AG20443 (cell line): ENCODE measurements at places on chromosomes 2 and 18.
A peak's percentile ranks its signal among the peaks of the same experiment; 100 is the strongest.

GRCh38 chr18:57518533-57518932, 68.0 kb downstream of the FECH start:
- DNase-seq: no peak

DNA sequence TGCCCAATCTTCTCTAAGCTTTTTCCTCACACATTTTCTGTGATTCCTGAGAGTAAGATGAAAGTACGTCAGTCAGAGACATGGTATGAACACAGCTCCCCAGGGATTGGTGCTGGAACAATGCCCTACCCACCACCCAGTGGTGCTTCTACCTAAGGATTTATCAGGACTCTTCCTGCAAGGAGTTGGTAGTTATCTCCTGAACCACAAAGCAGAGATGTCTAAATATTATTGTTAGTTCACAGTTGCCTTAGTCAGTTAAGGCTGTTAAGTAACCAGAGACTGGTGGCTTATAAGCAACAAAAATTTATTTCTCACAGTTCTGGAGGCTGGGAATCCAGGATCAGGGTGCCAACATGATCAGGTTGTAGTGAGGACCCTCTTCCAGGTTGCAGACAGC, 60.3 kb upstream of the CCDC85A start:
- no peak for DNase-seq

GRCh38 chr18:79248495-79249060, 147.2 kb upstream of the NFATC1 start:
- no peak for DNase-seq

GRCh38 chr18:2914881-2915240, 68.1 kb downstream of the EMILIN2 start:
- no peak for DNase-seq

- DNase-seq: no peak
Observed at GRCh38 chr2:43228756-43229659, 2.6 kb upstream of the ZFP36L2 start.

- no peak for DNase-seq
Observed at GRCh38 chr18:48254077-48254602, 155.0 kb downstream of the ZBTB7C start.

DNA sequence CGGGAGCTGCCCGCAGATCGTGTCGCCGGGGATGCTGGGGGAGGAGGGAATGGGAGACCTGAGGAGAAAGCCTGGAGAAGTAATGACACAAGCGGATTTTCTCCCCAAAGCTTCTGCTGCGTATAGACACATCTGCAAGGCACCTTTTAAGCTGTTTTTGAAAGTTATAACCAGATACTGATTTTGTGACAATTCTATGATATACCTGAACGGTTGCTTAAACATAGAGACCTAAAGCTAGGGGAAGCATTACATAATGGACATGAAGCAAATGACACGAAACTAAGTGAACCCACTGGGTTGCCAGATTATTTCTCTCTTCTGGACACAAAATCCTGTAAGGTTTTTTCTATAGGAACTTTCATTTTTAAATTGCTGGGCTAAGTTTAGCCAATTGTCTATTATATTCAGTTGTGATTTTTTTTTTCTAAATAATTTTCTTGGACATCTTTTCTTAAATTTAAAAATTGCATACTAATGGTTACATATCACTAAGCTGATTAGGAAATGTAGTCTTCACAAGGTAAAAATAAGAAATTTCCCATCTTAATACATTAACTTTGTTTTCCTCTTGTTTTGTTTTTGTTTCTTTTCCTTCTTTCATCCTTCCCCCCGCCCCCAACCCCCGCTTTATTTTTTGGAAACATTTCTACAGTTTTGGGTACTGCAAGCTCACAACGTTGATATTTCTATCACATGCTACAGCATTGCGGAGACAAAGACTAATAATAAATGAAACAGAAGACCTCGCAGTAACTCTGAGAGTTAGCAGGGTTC, 1.3 kb downstream of the OSBPL6 start:
- no peak for DNase-seq

GRCh38 chr2:128375454-128375853, 56.8 kb upstream of the HS6ST1 start:
- no peak for DNase-seq

DNA sequence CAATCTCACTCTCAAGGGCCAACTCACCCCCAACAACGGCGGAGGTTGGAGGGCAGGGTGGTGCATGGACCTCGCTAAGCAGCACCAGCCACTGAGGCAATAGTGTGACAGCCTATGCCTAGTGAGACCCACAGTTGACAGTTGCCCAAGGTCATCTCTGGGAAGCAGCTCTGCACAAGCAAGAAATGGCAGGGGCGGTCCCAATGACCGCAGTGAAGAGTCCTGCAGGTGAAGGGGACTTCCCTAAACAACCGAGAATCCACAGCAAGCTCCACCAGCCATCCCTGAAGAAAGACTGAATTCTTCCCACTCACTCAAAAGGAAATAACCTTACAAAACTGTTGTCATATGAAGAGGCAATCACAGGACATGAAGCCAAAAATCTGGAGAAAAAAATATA, 313.4 kb upstream of the ID2 start:
- DNase-seq: no peak

DNA sequence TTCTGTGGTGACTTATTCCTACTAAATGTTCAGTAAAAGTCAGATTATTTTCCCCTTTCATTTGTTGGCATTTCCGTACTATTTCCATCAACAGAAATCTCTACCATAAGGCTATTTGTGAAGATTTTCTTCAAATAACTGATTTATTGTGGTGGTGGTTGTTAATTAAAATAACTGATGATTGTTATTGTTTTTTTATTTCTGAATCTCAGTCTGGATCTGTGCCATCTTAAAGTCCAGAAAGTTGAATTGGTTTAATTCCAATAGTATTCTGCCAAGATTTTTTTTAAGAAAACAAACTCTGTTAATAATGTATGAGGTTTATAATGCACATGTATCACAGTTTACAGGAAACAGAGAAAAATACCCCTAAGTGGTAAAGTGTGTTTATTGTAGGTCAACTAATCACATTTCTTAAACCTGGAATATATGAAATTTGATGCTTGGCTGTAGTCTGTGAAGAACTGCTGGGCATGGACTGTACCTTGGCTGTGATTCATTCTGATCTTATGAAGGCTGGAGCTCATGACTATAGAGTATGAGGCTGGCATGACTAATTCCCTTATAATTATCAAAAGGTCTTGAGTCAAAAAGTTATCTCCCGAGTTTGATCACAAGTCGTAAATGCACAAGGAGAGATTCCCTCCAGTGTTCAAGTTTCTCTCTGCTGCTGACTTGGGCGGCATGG, 134.2 kb upstream of the RND3 start:
- peak; percentile 64 for DNase-seq

GRCh38 chr2:120395221-120396012, 49.5 kb downstream of the INHBB start:
- no peak for DNase-seq

DNA sequence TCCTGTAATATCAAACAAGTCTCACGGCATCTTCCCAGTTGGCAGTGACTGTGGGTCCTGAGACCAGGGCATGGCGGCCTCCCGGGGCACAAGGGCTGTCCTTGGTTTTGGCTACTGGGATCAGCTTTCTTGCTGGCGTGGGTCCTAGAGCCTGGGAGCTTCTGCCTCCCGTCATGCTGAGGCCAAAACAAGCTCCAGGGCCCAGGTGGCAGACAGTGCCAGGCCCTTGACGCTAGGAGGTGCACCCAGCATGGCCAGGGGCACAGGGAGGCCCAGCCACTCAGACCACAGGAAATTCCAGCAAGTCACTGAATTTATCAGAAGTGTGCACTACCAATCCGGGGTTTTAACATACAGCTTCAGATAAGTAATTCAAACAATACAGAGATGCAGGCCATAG, 184.7 kb downstream of the EIPR1 start:
- no peak for DNase-seq

- DNase-seq: peak; percentile 52
Observed at GRCh38 chr2:152097290-152097800, 1.5 kb downstream of the CACNB4 start.

- DNase-seq: peak; percentile 95
Observed at GRCh38 chr2:20141056-20141762, 83.7 kb downstream of the SDC1 start.

- peak; percentile 27 for DNase-seq
Observed at GRCh38 chr2:219681694-219682300, 54.4 kb downstream of the SLC4A3 start.

DNA sequence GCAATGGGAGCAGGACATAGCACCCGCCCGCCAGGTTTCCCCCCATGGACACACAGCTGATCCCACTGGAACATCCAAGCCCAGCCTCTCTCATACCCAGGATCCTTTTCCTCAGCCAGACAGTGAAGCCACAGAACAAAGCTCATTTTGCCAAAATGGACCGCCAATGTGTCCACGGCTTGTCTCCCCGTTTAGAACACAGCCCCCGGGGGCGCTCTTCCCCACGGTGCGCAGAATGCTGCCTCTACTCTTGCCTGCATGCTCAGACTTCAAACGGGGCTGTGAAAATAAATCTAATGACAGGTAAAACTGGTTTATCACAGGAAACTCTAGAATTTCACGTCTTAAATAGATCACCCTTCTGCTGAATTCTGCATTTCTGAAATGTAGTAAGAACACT, 548.5 kb upstream of the ID2 start:
- no peak for DNase-seq

DNA sequence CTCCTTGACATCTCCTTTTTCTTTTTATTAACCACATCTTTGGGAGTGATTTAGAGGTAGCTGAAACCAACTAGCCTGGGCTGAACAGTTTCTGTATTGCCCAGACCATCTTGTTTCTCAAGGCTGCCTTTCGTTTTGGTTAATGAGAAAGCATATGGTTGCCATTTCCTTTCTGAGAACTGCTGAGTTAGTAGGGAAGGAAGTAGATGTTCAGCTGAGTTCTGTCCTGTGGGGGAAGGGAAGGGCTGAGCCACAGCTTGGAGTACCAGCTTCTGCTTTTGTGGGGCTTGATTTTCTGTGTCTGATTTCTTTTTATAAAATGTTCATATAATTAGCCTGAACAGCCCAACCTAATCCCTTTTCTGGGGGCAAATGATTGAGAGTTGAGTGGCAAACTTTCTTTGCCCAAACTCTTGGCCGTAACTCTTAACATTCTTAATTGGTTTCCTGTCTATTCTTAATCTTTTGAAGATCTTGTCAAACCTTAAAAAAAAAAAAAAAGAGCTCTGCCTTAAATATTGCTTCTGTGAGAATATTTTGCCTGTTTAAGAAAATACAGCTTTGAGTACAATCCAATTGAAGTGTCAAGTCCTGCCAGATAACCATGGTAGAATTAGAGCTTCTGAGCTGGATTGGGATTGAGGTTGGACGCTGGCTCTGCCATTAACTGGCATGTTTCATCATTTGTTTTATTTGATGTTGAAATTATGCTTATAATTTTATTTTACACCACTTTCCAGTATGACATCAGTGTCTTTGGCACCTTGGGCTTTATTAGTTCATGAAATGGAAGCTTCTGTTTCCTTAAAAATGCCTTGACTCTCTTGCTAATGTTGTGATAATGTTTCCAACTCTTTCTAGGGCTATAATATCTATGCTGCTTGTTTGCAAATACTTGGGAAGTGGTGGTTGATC, 1.9 kb upstream of the NABP1 start:
- DNase-seq: no peak

DNA sequence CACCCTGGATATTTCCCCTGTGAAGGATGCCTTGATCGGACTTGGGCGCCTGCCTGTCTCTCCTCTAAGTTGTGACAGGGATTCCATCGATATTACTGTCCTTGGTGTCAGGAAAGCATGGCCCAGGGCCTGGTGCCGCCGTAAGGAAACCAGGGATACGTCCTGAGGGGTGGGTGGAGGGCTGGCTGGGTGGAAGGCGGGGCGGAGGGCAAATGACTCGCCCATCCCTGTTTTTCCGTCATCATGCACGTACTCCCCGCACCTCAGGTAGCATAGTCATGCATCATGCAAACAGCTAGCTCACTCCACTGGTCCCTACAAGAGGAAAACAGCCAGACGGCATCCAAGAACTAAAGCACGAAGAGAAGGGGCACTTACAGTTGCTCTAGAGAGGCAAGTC, 57.1 kb downstream of the PXDN start:
- DNase-seq: no peak

DNA sequence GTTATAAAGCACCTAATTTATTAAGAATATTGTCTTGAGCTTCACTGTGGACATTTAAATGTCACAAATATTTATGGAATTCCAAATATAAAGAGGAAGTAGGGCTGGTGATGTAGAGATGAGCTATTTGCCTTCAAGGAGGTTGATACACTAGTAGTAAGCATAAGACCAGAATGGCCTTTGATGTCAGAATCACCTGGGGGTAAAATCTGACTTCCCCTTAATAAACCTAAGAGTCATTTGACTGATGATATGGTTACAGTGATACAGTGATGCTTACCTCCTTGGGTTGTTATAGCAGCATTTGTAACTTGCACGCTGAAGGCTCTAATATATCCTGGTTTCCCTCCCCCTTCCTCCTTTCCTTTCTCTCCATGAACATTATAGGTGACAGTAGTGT, 143.7 kb downstream of the CERS6 start:
- no peak for DNase-seq

- DNase-seq: no peak
Observed at GRCh38 chr18:42564761-42565160, 550.7 kb downstream of the RIT2 start.

DNA sequence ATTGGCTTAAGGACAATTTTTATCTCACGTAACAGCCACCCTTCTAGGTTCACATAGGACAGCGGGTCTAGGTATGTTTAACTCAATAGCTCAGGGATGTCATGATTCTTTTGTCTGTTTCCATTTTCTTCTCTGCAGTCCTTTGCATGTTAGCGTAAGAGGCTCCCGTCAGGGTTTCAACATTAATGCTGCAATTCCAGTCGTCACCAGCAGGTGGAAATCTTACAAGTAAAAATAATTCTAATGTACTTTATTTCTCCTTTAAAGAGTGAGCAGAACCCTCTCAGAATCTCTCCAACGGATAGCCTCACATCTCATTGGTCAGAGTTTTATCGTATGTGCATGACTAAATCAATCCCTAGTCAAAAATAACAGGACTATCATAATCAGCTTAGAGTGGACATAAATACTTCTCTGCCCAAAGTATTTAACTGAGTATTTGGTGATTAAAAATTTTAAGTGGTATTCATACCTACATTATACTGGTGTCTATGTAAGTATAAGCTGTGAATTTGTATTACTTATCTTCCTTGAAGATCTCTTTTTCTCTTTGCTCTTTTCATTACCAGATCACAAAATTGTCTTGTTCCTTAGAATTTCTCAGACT, 487.2 kb upstream of the GCFC2 start:
- DNase-seq: peak; percentile 39

- no peak for DNase-seq
Observed at GRCh38 chr2:229218329-229218921, 52.7 kb downstream of the PID1 start.

DNA sequence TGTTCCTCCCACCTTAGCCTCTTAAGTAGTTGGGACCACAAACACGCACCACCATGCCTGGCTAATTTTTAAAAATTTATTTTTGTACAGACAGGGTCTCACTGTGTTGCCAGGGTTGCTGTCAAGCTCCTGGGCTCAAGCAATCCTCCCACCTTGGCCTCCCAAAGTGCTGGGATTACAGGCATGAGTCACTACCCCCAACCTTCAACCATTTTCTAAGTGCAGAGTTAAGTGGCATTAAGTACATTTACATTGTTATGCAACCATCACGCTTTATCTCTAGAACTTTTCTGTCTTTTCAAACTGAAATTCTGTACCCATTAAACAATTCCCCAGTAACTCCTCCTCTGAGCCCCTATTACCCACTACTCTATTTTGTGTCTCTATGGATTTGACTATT, 45.9 kb upstream of the AFF3 start:
- DNase-seq: no peak

- DNase-seq: no peak
Observed at GRCh38 chr2:241501099-241501541, 7.3 kb downstream of the STK25 start.
